ENCODE measurements at places on chromosomes 3 and 15.
A peak's percentile ranks its signal among the peaks of the same experiment; 100 is the strongest.

- no peak for DNase-seq
These were observed 40.1 kb upstream of the GALNT15 start for GRCh38 chr3:16134173-16134928.

DNA sequence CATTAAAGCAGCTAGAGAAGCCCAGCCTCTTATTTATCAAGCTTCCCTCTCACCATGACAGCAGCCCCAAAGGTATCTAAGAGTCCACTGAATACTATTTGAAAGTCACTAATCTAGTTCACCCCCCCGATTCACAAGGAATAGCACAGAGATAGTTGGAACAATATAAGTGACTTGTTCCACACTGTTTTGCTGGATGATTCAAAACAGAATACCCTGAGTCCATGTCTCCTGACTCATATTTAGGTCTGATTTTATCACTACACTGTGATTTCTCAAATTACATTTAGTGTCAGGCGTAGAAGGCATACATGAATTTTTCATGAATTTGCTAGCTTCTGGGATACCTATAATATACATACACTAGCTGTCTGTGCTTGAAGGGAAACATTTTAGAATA lies 18.7 kb upstream of the EOGT start:
- DNase-seq, result no peak

GRCh38 chr3:29268651-29269050 lies 12.2 kb upstream of the RBMS3 start:
- no peak for DNase-seq

GRCh38 chr3:32200992-32201758 lies 37.3 kb upstream of the CMTM8 start:
- no peak for DNase-seq

GRCh38 chr3:135000465-135000864 lies 205.4 kb downstream of the EPHB1 start:
- DNase-seq, result no peak

DNA sequence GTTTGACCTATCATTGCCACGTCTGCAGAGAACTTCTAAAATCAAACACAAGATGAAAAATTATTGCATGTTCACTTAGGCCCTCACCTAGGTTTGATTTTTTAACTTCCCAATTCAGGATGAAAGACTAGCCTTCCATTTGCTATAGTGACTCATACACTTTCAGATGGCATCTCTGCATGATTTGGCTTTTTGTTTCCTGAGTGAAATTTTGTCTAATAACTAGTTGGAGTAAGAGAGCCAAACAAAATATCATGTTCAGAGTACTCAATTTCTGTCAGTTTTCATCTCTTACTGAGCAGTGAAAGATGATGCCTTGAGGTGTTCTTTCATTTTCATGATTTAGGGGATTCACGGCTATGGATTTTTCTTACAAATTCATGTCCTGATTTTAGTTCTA lies 122.9 kb downstream of the NSUN3 start:
- no peak for DNase-seq

DNA sequence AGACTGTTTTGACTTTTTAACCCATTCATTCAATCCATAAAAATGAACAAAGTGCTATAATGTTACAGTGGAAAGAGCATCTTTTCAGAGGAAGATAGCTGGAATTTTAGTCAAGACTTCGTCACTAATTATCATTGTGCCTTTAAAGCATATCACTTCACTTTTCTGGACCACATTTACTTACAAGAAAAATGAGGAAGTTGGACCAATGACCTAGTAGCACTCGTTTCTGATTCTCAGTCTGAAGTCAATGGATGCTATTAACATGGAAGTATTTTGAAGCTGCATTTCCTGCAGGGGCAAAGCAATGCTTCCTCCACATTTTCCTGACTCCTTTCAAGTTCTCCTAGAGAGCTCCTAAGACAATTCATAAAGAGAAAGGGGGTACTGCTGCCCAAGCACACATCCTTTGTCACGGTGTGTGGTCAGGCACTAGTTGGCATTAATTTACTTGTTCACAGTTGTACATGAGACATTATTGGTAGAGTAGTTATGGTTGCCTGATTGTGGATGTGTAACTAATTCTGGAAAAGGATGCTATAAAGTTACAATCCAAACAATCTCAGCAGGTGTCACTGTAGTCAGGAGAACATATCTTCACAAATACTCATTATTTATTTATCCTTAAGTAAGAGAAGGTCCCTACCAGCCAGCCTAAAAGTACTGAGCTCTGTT lies 1049.1 kb downstream of the FHIT start:
- no peak for DNase-seq

DNA sequence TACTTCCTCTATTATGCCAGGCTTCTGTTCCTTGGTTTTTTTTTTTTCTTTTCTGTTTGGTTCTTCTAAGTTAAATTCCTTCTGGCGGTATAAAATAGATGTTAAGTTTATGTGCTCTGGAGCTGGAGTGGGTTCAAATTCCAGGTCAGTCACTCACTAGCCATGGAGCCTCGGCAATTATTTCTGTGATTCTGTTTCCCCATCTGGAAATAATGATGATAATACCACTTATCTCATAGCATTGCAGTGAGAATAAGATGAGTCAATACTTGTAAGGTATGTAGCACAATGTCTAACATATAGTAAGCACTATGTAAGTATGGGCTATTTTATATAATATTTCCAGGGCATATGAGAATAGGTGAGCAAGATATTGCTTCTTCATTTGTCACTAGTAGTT lies 33.2 kb upstream of the ZDHHC23 start:
- no peak for DNase-seq

- DNase-seq, result no peak
These were observed 257.7 kb upstream of the PROK2 start for GRCh38 chr3:72042397-72043203.

GRCh38 chr15:80736560-80736959 lies 41.5 kb downstream of the ABHD17C start:
- no peak for DNase-seq

GRCh38 chr3:154904328-154904727 lies 175.8 kb upstream of the MME start:
- peak; percentile 66 for DNase-seq

GRCh38 chr3:53026382-53027162 lies 19.3 kb downstream of the SFMBT1 start:
- no peak for DNase-seq

DNA sequence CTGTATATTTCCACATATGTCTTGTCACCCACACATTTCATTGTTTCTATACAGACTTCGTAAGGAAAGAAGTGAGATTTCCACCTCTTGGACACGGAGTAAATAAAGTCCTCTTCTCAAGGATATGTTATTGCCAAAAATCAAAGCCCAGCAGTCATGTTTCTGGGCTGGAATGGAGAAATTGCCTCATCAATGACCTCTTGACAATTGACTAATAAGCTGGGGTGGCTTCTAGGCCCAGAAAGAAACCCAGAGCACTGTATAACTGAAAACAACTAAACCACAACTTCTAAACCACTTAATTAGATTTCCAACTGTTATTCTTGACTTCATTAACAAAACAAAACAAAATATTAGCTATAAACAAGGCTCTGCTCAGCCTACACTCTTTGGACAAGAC lies 56.4 kb upstream of the SLC24A5 start:
- DNase-seq, result no peak

- no peak for DNase-seq
These were observed 68.7 kb downstream of the AAGAB start for GRCh38 chr15:67185621-67186225.

- peak; percentile 68 for DNase-seq
These were observed 522 bp downstream of the MED12L start for GRCh38 chr3:151085889-151086483.

- DNase-seq, result no peak
These were observed 3.3 kb upstream of the RCN2 start for GRCh38 chr15:76928201-76928600.

GRCh38 chr3:195247086-195247862 lies 23.7 kb downstream of the XXYLT1 start:
- no peak for DNase-seq

DNA sequence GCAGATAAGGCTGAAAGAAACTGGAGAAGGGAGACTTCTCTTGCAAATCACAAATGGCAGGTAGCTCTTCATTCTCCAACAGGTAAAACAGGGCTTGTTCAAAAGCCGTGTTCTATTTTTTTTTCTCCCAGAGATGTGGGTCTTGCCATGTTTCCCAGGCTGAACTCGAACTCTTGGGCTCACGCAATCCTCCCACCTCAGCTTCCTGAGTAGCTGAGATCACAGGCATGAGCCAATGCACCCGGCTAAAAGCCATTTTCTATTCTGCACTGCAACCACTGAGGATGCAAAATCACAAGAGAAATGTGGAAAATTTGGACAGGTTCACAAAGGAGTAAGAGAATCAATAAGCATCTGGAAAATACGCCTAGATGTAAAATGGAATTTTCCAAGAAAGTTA lies 19.5 kb downstream of the EIF4E3 start:
- DNase-seq, result no peak

DNA sequence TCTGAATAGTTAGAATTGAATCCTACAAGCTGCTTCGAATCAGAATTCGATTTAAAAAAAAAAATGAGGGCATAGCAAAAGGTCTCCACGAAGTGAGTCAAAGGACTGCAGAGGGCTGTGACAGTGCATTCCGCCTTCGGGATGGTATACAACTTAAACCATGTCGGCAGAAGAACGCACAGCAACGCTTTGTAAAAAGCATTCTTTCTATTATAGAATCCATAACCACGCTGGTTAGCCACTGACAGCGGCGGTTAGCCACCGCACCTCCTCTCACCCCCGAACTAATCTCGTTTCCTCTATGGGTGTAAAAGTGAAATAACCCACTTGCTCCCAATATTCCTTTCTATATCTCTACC lies 664 bp upstream of the PIK3CA start:
- no peak for DNase-seq

DNA sequence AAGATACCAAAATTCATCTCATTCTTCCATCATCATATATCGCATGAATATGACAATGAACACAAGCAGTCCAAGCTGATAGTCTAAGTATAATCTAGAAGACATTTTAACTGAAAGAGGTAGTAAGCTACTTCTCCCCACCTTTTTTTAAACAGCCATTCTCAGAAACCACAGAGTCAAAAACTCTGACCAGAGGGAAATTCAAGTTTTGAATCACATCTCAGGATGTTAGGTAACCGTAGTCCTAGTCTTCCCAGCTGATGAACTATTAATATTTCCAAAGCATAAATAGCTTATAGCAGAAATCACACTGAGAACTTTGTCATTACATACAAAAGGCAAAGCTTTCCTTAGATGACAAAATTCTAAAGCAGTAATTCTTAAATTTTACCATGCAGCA lies 25.8 kb downstream of the NPTN start:
- DNase-seq, result no peak

DNA sequence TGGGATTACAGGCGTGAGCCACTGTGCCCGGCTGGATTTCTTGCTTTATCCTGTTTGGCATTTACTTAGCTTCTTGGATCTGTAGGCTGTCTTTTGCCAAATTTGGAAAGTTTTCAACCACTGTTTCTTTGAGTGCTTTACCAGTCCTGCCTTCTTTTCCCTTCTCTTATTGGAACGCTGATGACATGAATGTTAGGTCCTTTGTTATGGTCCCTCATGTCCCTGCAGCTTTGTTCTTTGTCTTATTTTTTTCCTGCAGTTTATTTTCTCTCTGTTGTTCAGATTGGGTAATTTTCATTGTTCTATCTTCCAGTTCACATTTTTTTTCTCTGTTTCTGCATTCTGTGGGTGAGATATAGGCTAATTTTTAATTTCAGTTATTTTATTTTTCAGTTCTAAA lies 25.0 kb downstream of the SH3GL3 start:
- DNase-seq, result no peak

DNA sequence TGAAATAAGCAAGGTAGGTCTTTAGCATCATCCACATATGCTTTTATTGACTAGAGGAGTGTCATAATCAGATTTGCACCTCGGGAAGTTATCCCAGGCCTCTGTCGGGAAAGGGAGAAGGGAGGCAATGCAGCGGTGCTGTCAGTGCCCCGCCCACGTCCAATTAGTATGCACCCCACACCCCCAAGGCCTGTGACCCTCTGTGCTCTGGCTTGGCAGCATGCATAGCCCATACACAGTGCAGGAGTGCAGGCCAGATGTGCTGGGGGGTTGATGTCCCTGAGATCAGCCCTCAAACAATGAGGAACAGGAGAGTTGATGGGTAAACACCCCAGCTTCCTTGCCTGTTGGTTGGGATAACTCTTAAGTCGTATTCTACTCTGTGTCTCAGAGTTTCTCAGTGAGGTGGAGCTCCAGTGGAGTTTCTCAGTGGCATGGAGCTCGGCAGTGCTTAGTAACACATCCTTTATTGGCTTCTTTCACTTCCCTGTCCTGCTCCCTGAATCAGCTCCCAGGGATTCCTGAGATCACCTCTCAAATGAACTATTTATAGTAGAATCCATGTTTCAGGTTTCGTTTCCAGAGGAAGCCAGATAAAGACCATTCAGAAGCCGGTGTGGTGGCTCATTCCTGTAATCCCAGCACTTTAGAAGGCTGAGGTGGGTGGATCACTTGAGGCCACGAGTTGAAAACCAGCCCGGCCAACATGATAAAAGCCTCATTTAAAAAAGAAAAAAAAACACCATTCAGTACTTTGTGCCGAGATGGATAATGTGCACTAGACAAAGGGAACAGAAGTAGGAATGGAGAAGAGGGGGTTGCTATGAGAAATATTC lies 26.7 kb upstream of the NDUFB4 start:
- no peak for DNase-seq

- DNase-seq, result no peak
These were observed 504.2 kb downstream of the IGSF11 start for GRCh38 chr3:118530350-118530922.
